Fibroblast of lung (primary cell): ENCODE measurements at places on chromosomes 12 and 14. TPM values are rescaled to one million over a fixed set of nuclear protein-coding genes. Genes with fewer than 3 reads are reported as not detected.

The KCNH3 gene
- polyA plus RNA-seq = 0.05 and 0.09 TPM in 2 replicates

The CDCA3 gene
- 9.4 and 56.9 TPM in 2 replicates for polyA plus RNA-seq

The TSHR gene
- not detected in 2 replicates for polyA plus RNA-seq

The GLS2 gene
- polyA plus RNA-seq = 0.03 and 0.08 TPM in 2 replicates

The RTL1 gene
- polyA plus RNA-seq = not detected in 2 replicates

The EPYC gene
- 0.05 and 0.07 TPM in 2 replicates for polyA plus RNA-seq

The POP5 gene
- 50.3 and 69.0 TPM in 2 replicates for polyA plus RNA-seq
